MM.1S (cell line): ENCODE measurements at places on chromosomes 16 and 17.

- no peak for DNase-seq
Observed at GRCh38 chr17:46007461-46007965, 8.5 kb downstream of the STH start.

DNA sequence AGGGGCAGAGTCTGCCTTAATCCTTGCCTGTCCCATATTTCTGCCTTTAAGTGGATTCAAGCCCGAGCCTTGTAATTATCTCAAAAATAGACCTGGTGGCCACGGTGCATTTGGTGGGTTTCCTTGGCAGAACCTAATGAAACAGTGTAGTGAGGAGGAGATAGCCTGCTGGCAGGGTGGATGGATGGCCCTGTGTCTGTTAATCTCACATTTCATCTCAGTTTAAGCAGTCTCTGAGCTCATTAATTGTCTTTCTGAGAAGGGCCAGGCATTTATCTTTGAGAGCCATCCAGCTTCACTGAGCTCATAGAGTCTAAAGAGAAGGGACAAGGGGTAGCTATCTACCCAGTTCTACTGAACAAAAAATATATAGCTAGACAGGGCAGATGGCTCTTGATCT, 364.0 kb upstream of the EEF2KMT start:
- no peak for DNase-seq

DNA sequence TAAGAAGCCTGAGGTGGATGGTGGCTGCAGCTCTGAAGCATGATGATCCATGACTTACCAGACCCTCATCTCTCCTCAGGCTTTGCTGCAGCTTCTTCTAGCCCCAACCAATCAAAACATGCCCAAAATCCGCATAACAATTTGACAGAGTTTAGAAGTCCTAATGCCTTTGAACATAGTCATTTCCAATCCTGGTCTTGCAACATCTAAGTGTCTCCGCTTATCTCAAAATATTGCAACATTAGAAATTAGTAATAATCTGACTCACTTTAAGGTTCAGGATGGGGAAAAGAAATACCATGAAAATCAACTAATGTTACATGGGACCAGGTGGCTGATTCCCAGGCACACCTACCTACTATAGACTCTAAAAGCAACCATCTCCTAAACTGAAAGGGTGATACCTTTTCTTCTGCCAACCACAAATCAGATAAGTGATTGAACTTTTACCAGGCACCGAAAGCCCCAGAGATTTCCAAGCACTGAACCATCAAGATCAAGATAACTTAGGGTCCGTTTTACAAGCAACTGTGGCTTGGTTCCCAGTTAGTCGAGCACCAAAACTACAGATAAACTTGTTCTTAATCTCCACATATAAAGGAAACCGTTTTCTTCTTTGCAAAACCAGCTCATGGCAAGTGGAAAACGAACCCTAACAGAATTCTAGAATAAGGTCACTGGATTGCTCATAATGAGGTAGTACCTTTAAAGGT, 14.0 kb downstream of the ERN1 start:
- no peak for DNase-seq

GRCh38 chr16:1481906-1482835, 6.6 kb downstream of the PTX4 start:
- DNase-seq: no peak

GRCh38 chr16:1834096-1834495, 7.1 kb downstream of the FAHD1 start:
- DNase-seq: no peak

DNA sequence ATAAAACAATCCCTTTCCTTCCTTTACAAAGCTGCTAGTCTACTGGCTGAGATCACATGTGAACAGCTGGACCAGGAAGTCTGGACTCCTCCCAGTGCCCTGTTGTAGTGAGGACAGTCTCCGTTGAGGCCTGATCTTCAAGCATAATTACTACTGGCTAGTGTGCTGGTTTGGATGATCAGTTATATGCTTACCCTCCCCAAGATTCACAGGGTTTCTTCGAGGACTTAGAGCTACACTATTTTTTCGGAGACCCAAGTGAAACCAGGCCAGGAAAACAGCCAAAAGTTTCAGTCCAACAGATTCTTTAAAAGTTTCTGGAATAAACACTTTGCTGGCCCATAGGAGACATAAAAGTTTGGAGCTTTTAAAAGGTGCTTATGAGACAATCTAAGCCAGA, 194.9 kb upstream of the CDH11 start:
- DNase-seq: no peak

GRCh38 chr17:63956296-63956920, 16.3 kb downstream of the SCN4A start:
- DNase-seq: no peak

DNA sequence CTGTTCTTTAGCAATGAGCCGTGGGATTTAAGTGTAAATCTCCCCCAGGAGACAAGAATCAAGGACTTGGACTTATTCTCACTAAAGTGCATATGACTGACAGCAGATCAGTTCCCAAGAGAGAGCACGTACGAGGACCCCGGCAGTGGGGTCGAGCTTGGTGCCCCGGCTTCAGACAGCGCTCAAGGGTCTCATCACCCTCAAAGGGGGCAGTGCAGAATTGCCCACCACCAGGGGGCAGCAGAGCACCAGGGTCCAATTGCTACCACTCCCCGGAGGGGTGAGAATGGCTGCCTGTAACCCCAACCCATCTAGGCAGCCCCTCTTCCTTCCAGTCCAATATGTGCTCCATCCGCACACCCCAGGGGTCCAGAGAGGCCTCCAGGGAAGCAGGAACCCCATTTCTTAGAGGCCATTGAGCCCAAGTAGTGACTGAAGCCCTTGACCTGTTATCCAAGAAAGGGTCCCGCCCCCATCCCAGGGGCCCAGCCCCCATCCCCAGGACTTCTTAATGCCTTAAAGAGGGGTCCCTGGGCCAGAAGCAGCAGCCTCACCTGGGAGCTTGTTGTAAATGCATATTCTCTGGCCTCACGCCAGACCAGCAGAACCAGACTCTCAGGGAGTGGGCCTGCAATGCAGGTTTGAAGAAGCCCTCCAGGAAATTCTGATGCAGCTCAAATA, 86.1 kb downstream of the ZDHHC7 start:
- no peak for DNase-seq

DNA sequence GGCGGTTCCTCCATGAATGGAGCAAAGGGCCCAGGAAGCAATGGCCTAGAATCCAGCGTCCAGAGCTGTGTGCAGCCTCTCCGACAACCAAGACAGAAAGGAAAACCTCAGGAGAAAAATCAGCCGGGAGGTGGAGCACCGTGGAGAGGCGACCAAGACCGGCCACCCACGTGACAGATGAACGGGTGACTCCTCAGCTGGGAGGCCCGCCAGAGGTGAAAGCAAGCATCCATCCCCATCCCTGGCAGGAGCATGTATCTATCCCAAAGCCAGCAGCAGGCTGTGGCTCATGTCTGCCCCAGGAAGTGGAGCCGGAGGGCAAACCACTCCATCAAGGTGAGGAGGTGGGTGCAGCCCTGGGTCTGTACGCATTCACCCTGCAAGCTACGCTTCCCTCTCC, 52.1 kb downstream of the FOXL1 start:
- no peak for DNase-seq

GRCh38 chr16:86865851-86866662, 287.7 kb downstream of the FOXL1 start:
- no peak for DNase-seq

- DNase-seq: no peak
Observed at GRCh38 chr16:1607971-1608370, 3.9 kb downstream of the IFT140 start.

DNA sequence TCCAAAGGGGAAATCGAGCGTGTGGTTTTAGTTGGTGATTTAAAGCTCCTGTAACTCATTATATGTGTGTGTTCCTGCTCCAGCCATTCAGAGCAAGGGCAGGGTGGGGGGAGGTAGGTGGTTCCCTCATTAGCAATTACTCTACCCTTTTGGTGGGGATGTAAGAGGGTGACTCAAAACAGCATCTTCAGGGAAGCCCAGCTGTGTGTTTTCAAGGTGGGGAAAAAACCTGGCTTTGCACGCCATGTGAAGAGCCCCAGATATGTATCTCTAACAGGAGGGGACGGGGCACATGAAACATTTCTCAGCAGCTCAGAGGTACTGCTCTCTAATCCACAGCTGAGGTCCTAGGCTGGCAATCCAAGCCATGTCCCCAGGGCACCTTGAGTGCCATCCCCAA, 241.3 kb upstream of the ZFHX3 start:
- DNase-seq: no peak

DNA sequence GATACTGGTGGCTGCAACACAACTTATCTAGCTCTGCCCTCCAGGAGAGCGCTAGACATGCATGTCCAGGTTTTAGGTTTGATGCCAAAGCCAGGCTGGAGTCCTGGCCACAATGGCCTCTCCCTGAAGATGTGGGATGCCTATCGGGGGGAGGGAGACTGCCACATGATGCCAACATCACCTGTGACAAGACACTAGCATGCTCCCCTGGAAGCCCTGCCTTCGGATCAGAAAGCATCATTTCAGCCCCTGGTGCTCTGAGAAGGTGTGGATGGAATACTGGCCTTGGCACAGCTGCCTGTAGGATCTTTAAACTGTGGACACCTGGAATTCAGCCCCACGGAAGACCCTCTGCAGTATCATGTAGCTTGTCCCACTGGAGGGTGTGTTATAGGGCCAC, 93.5 kb downstream of the SHISA6 start:
- DNase-seq: no peak

DNA sequence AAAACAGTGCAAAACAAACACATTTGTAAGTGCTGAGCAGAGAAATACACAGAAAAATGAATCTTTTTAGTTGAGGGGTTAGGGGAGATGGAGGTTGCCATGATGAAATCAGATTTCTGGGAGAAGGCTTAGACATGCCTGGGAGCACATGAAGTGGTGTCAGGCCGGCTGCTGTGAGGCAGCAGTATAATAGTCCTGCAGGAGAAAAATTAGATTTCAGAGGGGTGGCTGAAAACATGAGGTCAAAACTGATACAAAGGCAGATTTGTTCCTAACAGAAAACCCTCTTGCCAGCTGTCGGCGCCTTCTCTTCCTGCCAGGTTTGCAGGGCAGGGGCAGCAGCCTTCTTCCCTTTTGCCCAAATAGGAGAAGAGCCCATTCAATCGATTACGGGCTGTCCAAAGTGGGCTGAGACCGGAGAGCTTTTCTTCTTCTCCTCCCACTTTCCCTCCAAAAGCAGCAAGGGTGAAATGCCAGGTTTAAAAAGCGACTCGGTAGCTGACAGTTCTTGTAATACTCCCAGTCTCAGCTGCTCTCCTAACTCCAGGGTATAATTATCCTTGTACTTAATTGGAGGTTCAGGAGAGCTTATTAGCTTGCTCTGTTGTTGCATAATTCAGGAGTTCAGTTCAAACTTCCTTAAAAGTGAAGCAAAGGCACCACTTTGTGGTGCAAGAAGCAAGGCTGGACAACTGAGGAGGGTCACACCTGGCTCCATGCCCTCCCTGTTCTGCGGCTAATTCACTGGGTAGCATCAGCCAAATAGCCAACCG, 80.0 kb downstream of the PCTP start:
- DNase-seq: no peak

GRCh38 chr17:67203818-67204217, 41.2 kb downstream of the HELZ start:
- no peak for DNase-seq

DNA sequence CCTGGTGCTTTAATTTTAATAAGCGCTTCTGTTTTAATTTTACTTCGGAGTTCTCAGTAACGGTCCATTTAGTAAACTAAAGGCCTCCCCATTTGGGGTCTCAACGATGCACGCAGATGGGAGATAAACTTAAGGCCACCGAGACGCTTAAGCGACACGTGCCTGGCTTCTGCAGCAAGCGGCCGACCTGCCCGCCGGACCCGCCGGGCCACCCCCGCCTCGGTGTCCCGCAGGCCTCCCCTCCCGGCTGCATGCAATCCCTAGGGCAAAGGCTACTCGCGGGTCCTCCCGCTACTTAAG, 592 bp downstream of the GCSH start:
- DNase-seq: no peak

- DNase-seq: no peak
Observed at GRCh38 chr16:24446189-24446588, 93.2 kb upstream of the RBBP6 start.

DNA sequence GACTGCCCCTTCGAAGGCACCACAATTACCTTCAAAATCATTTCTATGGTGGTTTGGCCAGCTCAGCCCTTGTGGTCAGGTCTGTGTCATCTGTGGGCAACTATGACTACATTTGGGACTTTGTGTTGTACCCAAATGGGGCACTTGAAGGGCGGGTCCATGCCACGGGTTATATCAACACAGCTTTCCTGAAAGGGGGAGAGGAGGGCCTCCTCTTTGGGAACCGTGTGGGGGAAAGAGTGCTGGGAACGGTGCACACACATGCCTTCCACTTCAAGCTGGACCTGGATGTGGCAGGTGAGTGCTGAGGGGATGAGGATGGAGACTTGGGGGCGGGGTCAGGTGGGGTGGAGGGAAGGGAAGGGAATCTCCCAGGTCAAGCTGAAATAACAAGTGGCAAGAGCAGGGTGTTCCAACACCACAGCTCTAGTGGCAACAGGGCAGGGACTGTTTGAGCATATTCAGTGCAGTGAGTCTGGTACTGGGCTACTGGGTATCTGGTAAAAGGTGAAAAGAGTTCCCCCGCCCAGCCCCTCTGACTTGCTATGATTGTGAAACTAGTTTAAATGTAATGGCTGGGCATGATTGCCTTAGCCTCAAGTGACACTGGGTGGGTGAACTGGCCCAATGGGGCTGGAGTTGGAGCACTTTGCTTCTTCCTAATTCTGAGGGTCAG, 1.7 kb downstream of the AOC2 start:
- no peak for DNase-seq

- DNase-seq: no peak
Observed at GRCh38 chr16:52089476-52089875, 457.5 kb downstream of the TOX3 start.

GRCh38 chr17:79188685-79189084, 114.1 kb downstream of the ENGASE start:
- DNase-seq: no peak

- DNase-seq: no peak
Observed at GRCh38 chr17:4856937-4857314, 23.8 kb downstream of the MINK1 start.

- peak; percentile 67 for DNase-seq
Observed at GRCh38 chr16:28925386-28926228, 569 bp upstream of the RABEP2 start.

GRCh38 chr17:2688351-2689342, 22.9 kb downstream of the CLUH start:
- DNase-seq: no peak

- no peak for DNase-seq
Observed at GRCh38 chr17:16419929-16420271, 4.5 kb downstream of the TRPV2 start.

DNA sequence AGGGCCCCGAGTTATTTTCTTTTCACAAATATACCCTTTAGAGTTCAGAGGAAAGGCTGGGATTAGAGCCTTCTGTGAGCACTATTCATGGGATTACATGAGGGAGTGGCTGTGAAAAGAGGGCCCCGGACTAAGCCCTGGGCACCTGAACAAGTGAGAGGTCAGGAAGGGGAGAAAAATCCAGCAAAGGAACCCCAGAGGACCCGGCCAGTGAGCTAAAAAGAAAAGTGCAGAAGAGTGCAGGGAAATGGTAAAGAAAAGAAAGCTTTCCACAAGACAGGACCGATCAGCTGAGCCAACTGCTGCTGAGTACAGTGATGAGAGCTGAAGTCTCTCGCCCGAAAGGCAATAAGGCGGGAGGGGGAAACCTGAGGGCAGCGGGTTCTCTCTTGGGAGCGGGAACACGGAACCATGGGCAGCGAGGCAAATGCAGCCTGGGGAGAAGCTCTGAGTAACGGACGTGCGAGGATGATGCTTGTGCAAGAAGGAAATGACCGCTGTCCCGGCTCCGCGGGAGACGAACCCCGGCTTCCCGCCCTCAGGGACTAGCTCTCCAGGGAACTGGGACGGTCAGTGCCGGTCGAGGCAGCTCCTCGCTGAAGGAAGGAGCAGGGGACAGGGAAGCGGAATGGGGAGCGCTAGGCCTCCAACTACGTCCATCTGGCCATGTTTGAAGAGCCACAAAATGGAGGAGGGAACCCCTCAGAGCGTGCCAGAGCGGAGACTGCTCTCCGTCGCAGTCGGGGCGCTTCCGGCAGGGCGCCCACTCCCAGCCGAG, 665 bp upstream of the ALDH3A2 start:
- DNase-seq: peak; percentile 46
